ENCODE measurements at places on chromosomes 4 and X.
A peak's percentile ranks its signal among the peaks of the same experiment; 100 is the strongest.

GRCh38 chr4:147971116-147971515 lies 239.2 kb downstream of the ARHGAP10 start:
- no peak for DNase-seq

DNA sequence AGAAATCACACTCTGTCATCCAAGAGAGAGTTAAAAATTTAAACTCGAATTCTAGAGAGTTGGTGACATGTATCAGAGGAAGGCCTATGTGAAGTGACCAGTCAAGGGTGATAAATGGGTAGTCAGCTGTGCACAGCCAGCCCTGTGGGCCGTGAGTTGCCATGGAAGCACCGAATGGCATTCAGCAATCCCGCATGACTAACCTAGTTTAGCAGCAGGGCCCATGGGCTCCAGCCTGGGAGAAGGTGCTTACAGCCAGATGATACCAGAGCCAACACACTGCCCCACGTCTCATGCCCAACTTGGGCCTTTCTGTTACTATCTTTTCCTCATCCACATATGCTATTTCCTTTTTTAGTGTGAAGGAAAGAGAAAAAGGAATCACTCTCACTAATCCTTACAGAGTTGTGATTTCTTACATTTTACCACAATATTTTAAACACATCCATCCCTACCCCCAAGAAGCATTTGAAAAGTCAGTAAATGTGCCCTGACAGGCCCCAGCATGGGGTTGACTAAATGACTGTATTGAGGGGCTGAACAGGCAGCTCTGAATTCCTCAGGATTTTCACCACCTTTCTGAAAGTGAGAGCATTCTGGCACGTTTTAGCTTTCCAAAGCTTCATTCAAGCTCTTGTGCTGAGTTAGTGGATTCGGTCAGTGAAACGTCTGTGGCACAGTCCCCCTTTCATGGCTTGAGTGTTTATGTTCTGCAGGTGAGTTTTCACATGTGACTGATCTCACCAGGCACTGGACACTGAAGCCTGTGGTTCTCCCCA lies 104.2 kb downstream of the AFF1 start:
- DNase-seq, result peak; percentile 40

DNA sequence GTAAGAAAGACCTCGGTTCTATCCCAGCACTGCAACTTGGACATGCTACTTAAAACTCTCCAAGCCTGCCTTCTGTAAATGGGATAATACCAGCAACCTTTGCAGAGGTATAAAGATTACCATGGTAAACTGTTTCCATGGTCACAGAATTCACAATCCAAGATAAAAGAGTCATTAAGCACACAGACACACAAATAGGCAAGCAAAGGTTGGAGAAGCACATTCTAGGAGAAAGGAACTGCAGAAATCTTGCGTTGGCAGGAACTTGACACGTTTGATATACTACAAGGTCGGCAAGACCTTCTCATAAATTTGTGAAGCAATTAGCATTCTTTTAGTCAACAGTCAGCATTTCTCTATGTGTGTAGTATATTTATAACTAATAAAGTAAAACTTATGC lies 12.3 kb upstream of the CHRNA9 start:
- DNase-seq, result no peak

DNA sequence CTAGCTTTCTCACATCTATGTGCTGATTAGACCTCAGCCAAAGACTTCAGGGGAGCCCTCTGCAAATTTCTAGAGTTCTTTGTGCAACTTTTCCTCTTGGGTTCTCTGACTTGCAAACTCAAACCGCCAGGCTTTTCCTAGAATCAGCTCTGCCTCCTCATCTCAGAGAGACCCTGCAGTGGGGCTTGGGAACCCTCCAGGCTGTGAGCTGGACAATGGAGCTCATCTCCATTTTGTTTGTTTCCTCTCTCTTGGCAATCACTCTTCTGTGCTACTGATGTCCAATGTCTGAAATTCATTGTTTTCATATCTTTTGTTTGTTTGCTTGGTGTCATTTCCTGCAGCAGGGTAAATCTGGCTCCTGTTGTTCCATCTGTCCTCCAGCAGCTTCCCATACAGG lies 33.0 kb downstream of the GYPB start:
- DNase-seq, result no peak

- no peak for DNase-seq
Measured at GRCh38 chr4:42104521-42104920, 47.9 kb downstream of the BEND4 start.

GRCh38 chr4:90425893-90426292 lies 298.7 kb downstream of the CCSER1 start:
- no peak for DNase-seq

GRCh38 chrX:151099001-151099400 lies 77.4 kb upstream of the GPR50 start:
- DNase-seq, result no peak

DNA sequence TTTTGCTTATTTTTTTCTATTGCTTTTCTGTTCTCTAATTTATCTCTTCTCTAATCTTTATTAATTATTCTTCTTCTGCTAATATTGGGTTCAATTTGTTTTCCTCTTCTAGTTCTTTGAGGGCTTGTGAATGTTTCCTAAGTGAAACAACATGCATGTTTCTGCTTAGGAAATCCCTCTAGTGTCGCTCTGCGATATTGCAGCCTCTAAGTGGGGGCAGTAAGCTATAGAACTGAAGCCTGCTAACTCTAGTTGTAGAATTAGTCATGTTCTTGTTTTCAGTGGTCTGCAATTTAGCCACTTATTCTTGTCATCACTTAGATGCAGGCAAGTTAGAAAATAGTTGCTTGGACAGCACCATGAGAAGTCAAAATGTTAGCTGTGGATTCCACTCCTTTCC lies 222.6 kb downstream of the SPIN4 start:
- no peak for DNase-seq

- DNase-seq, result no peak
Measured at GRCh38 chr4:5267408-5267807, 216.1 kb downstream of the STK32B start.

DNA sequence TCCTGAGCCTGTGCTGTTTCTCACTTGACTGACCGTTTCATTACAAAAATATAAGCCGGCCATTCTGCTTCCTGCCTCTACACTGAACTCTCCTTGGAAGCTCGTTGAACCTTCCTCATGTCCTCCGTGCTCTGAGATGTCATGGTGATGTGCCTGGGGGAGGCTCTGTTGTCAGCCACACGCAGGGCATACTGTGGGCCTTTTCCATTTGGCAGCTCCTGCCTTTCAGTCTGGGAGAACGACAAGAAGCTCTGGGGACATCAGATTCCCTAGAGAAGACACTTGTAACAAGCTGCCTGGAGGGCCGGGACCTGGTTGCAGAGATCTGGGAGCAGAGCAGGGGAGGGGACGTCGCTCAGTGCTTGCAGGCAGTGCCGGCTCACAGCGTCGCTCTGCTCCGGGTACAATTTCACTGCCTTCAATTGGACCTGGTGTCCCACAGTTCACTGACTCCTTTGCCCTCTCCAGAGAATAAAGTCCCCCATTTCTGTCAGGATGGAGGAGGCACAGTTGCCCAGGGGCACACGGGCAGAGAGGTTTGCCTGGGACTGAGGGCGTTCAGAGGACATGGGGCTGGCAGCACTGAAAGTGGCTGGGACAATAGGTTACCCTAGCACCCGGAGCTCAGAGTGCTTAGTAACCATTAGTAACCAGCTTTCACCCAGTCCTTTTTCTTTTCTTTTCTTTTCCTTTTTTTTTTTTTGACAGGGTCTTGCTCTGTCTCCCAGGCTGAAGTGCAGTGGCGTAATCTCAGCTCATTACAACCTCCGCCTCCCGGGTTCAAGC lies 19.1 kb upstream of the MECP2 start:
- DNase-seq, result no peak

GRCh38 chrX:43849173-43849572 lies 33.1 kb downstream of the MAOB start:
- DNase-seq, result no peak

DNA sequence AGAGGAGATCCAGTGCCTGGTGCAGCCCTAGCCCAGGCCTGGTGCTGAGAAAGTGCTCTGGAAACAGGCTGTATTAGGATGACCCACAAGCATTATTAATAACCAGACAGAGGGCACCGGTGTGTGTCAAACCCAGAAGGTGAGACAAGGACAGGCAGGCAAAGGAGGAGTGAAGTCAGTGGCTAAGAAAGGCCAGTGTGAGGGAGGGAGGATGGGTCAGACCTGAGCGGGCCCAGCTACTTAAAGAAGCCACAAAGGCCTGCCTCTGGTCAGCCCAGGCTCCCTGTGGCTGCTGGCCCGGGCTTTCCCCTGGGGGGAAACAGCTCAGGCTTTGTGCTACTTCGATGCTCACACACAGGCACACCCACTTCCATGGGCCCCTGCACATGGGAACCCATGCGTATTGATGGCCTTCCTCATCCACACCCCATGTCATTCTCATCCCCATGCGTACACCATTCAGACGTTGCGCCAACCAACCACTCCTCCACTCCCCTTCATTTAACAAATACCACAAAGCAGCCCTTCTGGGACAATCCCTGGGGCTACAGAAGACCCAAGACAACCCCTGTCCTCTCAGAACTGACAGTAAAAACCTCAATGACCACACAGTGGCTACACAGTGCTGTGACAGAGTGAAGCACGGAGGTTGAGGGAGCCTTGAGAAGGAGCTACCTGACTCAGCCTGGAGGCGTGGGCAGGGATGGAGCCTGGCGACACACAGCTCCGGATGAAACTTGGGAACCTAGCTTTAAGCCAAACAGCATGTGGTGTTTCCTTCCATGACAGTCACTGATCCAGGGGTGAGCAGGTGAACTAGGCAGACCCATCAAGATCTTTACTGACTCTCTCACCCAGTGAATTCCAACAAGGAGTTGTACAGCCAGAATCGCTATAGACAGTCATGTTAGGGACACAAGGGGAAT lies 24.9 kb upstream of the MTM1 start:
- DNase-seq, result no peak

GRCh38 chr4:17597517-17597916 lies 16.9 kb upstream of the MED28 start:
- DNase-seq, result no peak

- no peak for DNase-seq
Measured at GRCh38 chr4:87045659-87046058, 110.8 kb downstream of the AFF1 start.

DNA sequence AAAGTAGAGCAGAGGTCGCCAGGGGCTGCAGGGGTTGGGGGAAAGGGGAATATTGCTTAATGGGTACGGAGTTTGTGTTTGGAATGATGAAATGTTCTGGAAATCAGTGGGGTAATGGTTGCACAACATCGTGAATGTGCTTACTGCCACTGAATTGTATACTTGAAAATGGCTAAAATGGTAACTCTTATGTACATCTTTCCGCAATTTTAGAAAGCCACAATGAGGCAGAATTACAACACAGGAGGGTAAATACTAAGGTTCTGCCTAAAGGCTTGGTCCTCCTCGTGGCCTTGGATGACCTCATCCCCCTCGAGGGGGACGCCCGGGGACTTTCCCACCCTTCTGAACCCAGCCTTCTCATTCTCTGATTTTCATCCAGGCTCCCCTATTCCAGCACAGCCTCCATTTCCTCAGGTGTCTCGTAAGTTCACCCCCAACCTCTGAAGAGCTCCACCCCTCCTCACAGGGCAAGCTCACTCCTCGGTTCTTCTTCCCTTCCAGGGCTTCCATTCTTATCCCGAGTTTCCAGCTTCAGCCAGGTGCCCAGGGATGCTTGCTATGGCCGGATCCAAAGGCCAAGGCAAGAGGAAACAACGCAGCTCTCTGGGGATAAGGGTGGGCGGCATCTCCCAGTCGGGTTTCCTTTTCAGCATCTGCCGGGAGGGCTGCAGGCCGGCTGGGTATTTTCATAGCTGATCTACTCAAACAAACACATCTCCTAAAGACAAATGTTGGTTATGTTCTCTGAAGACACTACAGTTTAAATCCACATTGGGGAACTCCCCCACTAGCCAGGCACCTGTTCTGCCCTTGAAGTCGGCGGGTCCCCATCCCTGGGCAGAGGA lies 71.3 kb upstream of the ACSL1 start:
- peak; percentile 13 for DNase-seq

- no peak for DNase-seq
Measured at GRCh38 chr4:48005781-48006180, 10.7 kb downstream of the CNGA1 start.

DNA sequence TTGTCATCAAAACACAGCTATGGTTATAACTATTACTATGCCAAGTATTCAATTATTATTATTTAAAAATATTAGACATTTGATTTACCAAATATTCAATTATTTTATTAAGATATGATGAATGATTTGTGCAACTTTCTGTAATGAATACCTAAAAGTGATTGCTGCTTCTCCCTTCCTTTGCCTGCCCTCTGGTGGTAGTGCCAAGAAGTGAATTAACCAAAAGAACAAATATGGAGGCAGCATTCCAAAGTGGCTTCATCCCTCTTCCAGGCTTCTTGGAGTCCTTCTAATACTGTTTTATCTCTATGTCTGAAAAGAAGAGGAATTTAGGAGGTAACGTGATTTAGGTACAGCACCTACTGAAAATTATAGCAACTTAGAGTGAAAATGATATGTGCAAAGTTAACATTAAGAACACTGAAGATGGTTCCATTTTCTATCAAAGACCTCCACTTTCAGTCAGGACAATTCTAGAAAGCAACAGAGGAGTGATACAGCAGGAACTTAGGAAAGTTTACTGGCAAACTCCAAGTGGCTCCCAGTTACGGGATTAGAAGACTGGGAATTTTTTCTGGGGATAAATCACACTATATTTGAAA lies 43.0 kb downstream of the ENPEP start:
- peak; percentile 34 for DNase-seq

DNA sequence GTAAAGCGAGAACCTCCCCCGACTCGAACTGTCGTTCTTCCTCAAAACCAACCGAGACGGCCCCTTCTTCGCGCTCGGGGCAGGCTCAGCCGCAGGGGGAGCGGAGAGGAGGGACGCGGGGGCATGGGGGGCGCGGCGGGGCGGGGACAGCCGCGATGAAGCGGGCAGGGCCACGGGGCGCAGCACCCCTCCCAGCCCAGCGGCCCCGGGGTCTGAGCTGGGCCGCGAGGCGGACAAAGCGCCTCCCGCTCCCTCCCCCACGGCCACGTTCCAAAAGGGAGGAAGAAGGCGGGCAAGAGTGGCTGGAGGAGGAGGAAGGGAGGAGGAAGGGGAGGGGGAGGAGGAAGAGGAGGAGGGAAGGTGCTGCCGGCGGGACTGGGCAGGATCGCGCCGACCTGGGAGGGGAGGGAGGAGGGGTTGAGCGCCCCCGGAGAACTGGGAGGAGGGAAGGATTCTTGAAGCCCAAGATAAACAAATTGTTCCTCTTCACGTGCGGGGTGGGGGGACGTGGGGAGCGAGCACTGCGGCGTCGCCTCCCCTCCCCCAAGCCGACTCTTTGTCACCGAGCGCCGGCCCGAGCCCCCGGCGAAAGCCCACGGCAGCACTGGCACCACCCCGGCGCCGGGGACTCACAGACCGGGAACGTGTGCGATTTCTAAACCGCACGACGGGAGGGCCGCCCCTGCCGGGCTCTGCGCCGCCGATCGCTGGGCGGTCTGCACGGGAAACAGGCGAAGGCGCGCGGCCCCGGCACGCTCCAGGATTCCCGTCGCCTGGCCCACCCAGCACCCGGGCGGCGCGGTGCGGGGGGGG lies 2.9 kb downstream of the MAML3 start:
- peak; percentile 98 for DNase-seq

DNA sequence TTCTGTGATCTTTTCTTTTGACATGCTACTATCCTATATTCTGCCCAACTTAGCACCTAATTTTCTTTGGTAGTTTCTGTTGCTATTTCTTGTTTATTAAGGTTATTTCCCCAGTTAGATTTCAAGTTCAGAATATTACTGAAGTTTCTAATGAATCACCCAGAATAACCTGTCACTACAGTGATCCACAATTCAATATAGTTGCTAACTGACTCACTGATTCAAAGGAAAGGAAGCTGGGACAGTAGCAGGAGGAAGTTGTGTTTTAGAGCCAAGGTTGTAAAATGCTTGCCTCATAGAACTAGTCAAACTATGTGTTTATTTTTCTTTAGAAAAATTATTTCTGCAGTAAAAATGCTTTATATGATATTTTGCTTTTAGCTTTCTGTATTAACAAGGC lies 37.4 kb downstream of the PAK3 start:
- no peak for DNase-seq
